Midbrain (tissue), 1 donor: ENCODE measurements at places on chromosomes 11 and 22.

DNA sequence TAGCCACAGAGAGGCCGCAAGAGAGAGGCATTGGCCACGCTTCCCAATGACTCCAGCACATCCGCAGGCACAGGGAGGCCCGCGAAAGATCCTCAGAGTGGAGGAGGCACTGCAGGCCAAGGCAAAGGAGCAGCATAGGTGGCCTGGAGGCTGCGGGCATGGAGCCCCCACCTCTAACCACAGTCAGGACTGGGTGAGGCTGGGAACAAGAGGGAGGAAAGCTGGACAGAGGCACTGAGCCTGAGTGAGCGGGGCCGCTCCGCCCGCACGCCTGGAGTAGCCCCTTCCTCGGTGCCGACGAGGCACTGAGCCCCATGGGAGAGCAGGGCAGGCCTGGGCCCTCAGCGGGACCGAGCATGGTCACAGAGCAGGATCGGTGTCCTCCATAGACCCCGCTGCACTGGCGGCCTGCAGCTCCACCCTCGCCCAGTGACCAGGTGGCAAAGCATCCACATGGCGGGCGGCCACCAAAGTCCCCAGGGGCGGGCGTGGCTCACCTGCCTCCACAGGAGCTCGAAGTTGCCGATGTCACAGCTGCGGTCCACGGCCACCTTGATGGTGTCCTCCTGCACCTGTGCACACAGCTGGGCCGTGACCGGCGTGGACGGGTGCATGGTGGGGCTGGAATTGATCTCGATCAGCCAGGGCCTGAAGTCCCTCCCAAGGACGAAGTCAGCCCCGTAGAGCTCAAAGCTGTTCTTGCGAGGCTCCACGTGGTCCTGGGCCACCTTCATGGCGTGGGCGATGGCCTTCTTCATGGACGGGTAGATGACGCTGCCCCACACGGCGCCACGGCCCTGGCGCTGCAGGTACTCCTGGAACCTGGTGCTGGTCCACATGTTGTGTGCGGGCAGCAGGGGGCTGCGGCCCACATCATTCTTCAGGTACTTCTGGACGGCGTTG, 18.9 kb upstream of the IL17REL start:
- no peak for DNase-seq

GRCh38 chr11:99534812-99535211, 514.1 kb downstream of the CNTN5 start:
- DNase-seq, result no peak

- DNase-seq, result no peak
These were observed 26.2 kb downstream of the FAM83F start for GRCh38 chr22:40020956-40021355.

DNA sequence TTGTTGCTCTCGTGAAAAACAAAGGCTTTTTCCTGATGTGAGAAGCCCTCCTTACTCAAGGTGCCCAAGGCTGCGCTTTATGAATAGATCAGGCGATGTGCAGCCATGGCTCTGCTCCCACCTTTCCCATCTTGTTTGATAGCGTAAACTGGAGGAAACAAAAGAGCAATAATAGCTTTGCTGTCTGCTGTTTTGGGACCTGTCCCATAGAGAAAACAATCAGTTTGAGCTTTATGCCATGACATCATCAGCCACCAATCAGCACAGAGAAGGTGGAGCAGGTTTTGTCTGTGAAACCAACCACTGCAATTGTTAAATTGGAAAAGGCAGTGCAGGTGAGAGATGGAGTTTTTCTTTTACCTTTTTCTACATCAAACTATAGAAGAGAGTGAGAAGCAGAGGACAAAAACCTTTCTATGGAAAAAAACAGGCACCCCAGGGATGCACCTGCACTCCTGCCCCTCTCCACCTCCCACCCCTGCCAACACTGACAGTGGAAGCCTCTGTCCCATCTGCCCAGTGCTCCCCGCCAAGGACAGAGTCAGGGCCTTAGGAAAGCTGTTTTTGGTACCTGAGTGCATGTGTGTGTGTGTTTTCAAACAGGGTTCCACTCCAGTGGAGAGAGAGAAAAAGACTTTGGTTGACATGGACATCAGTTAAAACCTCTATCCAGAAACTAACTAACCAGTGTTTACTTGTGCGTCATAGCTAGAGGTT, 80.7 kb downstream of the MICAL3 start:
- no peak for DNase-seq

- no peak for DNase-seq
These were observed 16.7 kb downstream of the PAFAH1B2 start for GRCh38 chr11:117160826-117161225.

DNA sequence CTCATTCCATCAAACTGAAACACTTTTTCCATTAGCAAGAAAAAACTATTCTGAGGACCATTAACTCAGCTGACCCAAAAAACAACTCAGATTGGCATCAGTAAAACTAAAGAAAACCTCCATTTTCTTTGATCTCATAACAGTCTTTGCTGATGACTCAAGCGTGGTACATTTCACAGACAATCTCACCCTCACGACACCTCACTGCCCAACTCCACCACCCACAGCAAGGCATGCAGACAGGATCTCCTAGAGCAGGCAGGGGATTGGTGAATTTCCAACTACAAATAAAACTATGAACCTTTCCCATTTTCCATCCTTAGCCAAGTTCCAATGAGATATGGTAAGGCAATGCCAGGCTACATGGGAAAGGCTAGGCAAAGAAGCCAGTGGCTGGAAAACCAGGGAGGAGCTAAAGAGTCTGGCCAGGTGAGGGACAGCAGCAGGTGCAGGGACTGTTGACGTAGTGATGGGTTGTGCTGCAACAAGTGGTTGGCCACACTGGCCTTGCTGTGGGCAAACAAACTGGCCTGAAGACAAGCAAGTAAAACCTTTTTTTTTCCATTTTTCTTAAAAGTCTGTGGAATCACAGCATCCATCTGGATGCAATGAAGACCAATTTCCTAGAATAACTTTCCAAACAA, 97.2 kb downstream of the SERGEF start:
- no peak for DNase-seq

- no peak for DNase-seq
These were observed 61.3 kb downstream of the IGLL5 start for GRCh38 chr22:22948651-22949571.

GRCh38 chr11:86514453-86514852, 139.8 kb downstream of the CCDC81 start:
- DNase-seq, result no peak

DNA sequence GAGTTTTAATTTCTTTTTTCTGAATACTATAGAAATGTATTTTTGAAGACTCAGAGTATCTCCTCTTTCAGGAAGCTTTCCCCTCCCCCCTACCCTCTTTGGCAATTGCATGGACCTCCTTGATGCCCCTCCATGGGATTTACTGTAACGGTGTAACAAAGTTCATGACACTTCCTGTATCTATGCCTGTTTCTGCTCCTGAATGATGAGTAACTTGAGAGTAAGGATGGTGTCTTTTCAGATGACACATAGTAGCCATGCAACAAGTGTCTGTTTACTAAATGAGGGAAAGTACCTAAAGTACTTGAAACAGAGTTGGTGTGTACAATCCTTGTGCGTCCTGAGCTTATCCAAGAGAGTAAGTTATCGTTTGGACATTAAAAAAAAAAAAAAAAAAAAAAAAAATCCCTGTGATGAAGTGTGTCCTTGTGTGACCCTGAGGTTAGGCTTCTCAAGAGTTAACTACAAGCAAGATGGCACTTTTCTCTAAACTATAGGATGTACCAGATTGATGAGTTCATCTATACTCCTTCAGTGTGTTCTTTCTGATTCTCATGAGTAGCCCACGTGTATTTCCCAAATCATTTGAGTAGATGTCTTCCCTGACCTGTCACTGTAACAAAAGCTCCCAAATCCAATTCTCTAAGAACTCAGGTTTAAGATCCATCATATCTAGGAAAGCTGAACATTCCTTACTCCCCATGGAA, 7.4 kb downstream of the ETS1 start:
- DNase-seq, result no peak

- no peak for DNase-seq
These were observed 62.2 kb downstream of the PKNOX2 start for GRCh38 chr11:125226706-125227105.

DNA sequence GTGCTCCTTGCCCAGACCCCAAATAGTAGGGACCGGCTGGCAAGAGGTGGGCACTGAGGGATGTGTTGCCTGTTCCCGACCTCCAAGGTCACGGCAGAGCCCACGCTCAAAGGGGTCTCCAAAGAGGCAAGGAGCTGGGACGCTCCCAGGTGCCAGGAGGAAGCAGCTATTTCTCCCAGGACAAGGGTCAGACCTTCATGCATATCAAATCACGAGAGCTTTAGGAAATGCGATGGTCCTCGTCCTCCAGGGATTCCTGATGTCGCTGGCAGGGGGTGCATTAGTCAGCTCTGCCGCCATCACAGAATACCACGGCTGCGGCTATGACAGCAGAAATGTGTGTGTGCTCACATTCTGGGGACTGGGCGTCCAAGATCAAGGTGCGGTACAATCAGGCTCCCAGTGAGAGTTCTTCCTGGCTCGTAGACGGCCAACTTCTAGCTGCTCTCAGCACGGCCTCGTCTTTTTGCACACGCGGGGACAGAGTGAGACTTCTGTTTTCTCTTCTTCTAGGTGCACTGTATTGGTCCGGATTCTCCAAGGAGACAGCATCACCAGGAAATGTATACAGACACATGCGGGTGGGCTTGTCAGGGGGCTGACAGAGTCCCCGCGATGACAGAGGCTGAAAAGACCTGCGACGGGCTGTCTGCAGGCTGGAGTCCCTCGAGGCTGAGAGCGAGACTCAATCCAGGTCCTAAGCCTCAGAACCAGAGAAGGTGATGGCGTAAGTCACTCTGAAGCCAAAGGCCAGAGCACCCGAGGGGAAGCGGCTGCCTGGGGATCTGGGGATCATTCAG, 81.6 kb downstream of the SHANK2 start:
- no peak for DNase-seq

GRCh38 chr11:125593114-125593820, 615 bp downstream of the STT3A start:
- DNase-seq, result no peak
